ENCODE measurements at places on chromosomes 1 and 21.

DNA sequence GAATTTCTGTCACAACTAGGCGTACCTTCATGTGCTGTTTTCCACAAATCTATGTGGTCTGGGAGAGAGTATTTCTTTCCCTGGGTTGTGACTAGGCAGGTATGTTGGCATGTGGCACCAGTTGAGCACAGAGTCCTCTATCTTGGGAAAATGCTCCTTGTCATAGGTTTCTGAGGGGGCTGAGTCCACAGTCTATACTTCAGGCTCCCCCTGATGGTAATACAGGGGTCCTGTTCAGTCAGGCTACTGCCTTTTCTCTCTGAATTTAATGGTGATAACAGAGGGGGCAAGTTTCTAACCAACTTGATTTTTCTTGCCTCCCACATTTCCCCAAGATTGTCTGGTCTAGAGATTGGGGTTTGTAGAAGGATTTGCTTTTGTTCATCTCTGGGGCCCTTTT lies 35.8 kb downstream of the VANGL1 start:
- no peak for DNase-seq

DNA sequence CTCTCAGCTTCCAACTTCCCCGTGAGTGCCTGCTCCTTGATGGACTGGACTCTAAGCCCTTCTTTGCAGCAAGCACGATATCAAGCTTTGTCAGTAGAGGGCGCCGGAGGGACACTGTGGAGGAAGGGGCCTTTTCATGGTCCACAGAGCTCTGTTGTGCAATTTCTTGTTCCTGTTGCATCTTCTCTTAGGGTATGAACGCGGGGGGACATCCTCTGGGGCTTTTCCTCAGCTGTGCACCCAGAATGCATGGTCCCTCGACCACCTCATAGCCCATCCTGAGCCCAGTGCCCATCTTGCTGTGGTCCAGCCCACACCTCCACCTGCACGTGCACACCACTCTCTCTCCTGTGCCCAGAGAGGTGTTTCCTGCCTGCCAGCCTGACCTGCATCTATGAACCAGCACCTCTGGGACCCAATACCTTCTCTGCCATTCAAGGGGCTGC lies 556.8 kb downstream of the PTPRU start:
- DNase-seq: peak; percentile 50

DNA sequence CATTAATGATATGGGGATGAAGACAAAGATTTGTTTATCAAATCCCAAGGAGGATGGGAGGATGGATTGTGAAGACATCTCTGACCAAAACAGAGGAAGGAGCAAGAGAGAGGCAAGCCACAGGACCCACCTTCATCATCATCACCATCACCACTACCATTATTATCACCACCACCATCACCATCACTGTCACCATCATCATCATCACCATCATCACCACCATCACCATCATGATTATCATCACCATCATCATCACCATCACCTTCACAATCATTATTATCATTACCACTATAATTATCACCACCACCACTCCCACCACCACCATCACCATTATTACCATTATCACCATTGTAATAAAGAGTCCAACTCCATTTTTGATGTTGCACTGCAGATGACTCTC lies 482.5 kb downstream of the PTPRU start:
- DNase-seq: no peak

GRCh38 chr1:69697340-69697739 lies 129.6 kb downstream of the LRRC7 start:
- DNase-seq: no peak

Data from NCI-H774 (cell line).